ENCODE measurements at places on chromosomes 2 and 18.

GRCh38 chr2:219118504-219118903, 42.1 kb downstream of the NHEJ1 start:
- DNase-seq, result no peak

- peak; percentile 48 for DNase-seq
Measured at GRCh38 chr2:28810384-28811285, at the start of gene SPDYA. SPDYA (plus strand) TSS chr2:28810834; CDS start chr2:28816015, 5,181 bp downstream.

DNA sequence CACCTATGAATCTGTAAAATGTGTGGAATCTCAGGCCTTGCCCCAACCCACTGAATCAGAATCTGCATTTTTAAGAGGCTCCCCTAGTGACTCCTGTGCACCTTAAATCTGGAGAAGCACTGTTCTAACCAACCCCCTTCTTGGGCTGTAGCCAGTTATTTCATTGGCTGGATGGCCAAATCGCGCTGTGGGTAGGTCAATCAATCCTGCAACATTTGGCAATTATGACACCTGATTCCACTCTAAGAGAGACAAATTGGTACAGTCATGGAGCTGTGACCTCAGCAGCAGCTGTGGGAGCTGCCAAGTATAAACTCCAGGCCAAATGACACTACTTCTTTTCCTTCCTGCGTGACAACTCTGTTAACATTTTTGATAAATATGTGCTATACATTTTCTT, 208.7 kb downstream of the CLIP4 start:
- no peak for DNase-seq

GRCh38 chr2:180607514-180608049, 372.8 kb upstream of the UBE2E3 start:
- DNase-seq, result no peak

- DNase-seq, result no peak
Measured at GRCh38 chr2:160429248-160430000, 64.2 kb downstream of the RBMS1 start.

DNA sequence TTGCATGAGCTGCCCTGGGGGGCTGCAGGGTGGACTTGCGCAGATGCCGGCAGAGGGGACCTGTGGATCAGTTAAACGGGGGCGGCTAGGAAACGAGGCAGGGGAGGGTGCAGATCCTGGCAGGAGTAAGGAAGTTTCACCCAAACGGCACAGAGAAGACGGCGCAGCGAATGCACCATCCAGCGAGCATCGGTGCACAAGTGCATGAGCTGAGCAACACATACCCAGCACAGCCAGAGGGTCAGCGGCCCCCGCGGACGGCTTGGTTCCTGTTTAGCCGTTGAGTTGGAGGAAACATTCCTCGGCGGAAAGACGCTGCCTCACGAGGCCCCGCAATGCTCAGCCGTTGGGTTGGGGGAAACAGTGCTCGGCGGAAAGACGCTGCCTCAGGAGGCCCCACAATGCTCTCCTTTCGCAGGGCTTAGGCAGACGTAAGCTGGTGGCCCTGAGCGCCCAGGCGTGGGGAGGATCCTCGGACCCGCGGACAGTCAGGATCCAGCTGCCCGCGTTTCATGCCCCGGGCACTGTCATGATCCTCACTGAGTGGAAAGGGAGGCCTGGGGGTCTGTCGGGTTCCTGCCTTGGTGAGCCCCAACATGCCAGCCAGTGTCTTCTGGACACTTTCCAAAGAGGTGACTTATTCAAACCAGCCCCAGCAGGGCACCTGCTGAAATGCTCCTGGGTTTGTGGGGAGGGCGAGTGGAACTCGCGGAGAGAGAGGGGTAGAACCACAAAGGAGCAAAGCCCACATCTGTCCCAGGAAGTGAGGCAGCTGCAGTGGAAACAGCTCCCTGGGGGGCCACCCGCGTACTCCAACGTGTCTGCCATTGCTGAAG, 86.3 kb downstream of the NDUFA10 start:
- no peak for DNase-seq

DNA sequence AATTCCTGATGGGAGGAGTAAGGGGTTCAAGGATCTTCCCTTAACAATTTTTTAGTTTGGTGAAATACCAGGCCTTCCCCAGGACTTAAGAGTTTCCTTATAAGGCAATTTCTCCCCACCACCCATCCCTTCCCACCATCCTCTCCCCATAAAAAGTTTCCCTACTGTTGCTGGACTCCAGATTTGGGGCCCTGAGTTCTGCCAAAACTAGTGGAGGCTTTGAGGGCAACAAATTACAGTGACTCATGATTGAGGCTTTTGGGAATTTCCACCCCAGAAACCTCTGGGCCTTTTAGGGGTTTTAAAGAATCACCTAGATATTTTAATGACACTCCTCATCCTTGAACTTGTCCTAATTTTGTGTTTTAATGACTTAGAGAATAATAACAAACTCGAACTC, 14.3 kb upstream of the EN1 start:
- no peak for DNase-seq

- DNase-seq, result no peak
Measured at GRCh38 chr2:104840893-104841585, 12.9 kb upstream of the POU3F3 start.

GRCh38 chr18:36851202-36851590, 22.3 kb downstream of the KIAA1328 start:
- DNase-seq, result no peak

- DNase-seq, result no peak
Measured at GRCh38 chr2:63408530-63408929, 179.7 kb downstream of the WDPCP start.

- no peak for DNase-seq
Measured at GRCh38 chr2:209901172-209901571, 101.3 kb upstream of the RPE start.

GRCh38 chr2:230447455-230448451, 31.8 kb downstream of the SP100 start:
- no peak for DNase-seq

- DNase-seq, result no peak
Measured at GRCh38 chr2:49021271-49021670, 133.0 kb downstream of the FSHR start.

GRCh38 chr2:39007875-39008504, 112.9 kb downstream of the SOS1 start:
- no peak for DNase-seq

- DNase-seq, result no peak
Measured at GRCh38 chr2:1704631-1705556, 39.4 kb downstream of the PXDN start.

GRCh38 chr2:134120733-134121630, 132.9 kb upstream of the MGAT5 start:
- DNase-seq, result peak; percentile 78

DNA sequence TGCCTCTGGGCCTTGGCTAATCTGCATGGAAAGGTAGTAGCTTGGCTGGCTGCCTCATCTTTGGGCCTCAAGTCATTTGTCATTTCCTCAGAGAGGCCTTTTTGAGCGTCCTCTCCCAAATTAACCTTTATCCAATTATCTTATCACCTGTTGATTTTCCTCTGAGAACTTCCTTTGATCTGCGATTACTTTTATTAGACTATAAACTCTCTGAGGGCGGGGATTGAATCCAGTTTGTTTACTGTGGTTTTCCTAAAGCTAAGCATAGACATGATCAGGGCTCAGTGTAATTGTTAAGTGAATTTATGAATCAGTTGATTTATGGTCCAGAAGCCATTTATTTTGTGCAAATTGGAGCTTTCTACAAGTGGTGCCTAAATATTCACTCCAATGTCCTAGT, 7.5 kb downstream of the RPE start:
- no peak for DNase-seq

DNA sequence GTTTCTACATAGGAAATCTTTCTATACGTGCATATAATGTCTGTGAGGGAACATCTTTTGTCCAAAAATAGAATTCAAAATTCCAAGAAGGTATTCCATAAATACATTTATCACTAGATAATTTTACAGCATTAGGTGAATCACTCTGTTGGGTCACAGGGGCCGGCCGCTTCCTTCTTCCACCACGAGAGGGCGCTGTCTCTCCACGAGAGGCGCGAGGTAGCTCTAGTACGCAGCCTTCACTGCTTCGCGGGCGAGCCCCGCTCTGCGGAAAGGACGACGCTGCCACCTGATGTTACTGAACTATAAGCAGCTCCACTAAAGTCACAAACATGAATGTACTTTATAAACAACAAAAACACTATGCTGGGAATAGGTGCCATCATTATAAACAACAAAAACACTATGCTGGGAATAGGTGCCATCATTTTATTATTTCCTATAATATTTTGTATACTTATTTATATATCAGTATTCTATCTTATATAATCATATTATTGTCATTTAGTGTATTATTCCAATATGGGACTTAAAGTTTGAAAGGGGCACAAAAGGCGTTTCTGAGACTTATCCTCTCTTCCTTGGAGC, 69.4 kb upstream of the REV1 start:
- DNase-seq, result peak; percentile 65

DNA sequence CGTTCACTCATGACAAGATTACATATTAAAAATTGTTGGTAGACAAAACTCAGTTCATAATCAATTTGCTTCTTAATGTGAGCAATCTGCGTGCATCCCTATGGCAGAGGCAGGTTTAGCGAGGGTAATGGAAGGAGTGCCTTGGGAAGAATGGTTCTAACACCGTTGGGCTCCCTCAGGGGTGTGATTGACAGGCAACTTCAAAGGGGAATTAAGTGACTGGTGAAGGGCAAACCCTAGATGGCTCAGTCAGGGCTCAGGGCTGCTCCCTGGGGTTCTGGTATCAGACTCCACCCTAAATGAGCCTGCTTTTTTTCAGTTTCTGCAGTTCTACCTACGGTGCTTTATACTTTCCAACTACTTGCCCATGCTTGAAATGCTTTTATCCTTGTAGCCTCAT, 419.5 kb upstream of the CELF4 start:
- no peak for DNase-seq

GRCh38 chr2:104746858-104747257, 107.1 kb upstream of the POU3F3 start:
- DNase-seq, result no peak

- no peak for DNase-seq
Measured at GRCh38 chr18:21141668-21142422, 30.2 kb upstream of the ROCK1 start.

GRCh38 chr18:23743733-23744333, 54.6 kb downstream of the LAMA3 start:
- no peak for DNase-seq

DNA sequence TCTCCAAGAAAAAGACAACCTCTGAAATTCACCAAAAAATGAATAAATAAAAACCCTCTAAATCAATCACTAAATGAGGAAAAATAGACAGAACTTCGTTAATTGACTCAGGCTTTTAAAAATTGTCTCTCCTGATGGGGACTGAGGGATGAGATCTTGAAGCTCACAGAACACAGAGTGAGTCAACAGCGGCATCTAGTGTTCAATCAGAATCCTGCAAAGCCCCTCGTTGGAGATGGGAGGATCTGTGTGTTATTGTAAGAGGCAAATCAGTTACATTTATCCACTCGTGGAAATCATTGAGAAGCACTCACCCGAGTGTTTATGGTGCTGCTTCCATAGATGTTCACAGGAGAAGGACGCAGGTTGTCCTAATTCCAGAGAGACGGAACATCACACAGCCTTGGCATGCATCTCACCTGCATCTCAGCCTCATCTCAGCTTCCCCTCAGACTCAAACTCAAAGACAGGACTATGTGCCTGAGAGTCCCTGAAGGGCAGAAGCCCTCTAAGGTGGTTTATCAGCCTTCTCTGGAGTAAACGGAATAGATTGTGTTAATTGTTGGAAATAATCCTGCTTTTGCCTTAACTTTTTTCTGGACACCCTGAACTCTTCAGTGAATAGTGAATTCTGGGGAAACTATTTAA, 82.0 kb downstream of the MREG start:
- peak; percentile 24 for DNase-seq

DNA sequence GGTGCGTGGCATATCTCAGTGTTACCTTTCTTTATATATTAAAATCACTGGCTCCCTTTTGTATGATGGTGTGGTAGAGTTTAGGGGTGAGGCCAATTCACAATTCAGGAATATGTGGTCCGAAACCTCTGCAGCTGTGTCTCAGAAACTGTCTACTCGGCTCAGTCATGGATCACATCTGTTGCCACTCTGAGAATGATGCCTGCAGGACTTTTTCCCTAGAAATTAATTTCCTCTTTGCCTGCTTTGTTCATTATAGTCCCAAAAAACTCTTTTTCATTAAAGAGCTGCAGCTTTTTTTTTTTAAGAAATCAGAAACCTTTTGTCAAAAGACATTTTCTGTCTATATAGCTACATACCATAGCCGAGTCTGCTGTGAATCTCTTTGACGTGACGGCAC, 104.9 kb upstream of the NFATC1 start:
- no peak for DNase-seq

DNA sequence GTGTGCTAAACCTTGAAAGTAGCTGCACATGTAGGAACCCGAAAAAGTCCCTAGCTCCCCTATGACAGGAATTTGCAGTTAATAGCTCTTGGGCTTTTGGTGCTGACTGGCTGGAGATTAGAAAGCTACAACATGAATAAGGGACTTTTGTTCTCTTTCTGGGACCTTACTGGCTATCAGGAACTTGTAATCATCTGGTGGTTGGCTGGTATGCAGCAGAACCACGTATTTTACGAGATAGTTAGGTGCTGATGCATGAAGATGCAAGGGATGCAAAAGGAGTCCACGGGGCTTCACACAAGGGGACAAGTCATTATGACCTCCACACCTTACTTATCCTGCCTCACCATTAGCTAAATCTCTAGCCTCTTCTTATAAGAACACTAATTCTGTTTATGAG, 190.2 kb upstream of the NRXN1 start:
- DNase-seq, result no peak

DNA sequence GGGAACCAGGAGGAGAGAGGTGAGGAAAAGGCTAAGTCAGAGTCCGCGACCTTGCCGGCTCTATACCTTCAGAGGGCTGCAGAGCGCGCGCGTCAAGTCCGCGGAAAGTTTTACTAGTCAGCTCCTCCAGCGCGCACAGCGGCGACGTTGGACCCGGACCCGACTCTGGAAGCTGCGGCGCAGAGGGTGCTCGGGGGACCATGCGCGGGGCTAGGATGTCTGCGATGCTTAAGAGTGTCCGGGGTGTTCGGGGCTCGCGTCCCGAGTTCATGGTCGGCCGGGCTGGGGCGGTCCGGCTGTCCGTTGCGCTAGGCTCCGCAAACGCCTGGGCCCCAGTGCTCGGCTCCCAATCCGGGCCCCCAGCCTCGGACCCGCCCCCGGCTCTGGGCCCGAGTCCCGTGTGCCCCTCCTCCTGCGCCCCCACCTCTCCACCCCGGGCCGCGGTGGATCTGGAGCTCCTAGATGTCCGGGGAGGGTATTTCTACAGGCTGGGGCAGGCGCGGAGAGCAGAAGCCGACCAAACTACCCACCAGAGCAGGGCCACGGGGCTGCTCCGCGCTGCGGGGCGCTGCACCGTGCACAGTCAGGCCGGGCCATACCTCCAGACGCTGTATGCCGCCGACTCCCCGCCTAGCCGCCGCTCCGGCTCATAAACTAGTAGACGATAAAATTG, at the start of gene LBX2:
Gene LBX2 (minus strand): TSS at position 337 of the 673 bp plus-strand sequence. CDS start 66 bp downstream, at position 271.
- DNase-seq, result no peak

- DNase-seq, result no peak
Measured at GRCh38 chr2:15584767-15585469, 6.8 kb upstream of the DDX1 start.

DNA sequence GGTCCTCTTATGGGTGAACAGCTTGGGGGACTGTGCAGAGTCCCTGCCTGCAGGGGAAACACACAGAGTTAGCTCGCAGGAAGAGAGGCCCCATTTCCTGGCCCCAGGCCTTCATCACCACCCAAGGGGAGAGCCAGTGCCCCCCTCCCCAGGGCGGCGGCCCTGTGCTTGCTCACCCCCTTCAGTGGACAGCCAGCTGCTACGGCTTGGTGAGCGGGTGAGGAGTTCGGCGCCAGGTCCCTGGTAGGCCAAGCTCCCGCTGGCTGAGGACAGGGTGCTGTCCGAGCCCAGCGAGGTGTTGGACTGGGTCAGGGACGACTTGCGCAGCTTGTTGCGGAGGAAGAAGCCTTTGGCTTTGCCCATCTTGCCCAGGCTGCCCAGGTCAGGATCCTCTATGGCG, 17.2 kb upstream of the SFXN5 start:
- no peak for DNase-seq

Data from 8988T (cell line).